Upper lobe of left lung (tissue), 6 donors: ENCODE measurements at places on chromosomes 6 and 20.

DNA sequence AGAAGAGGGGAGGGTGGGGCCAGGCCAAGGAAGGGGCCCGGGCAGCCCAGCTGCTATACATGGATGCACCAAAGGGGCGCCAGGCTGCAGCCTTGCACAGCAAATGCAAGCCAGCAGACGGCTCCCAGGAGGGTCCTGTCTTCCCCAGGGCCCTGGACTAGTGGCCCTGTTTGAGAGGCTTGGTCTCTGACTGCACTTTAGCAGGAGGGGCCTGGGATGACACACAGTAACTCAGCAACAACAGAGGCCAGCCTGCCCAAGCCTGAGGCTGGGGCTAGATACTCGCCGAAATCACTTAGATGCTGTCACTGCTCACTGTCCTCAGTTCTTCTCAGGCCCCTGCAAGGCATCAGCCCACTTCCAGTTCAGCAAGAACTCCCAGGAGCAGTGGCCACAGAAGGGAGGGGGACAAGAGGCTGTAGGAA is 73.5 kb downstream of the TRAM2 start:
- no peak overlapping the region for H3K4me3 ChIP-seq
- H3K36me3 ChIP-seq, result peaks cover 23% of the 10 kb centered on the region
- no peaks in the 10 kb centered on the region for H3K27me3 ChIP-seq
- peak overlapping the region; percentile 86 for H3K27ac ChIP-seq
- H3K4me1 ChIP-seq, result peaks cover 24% of the 10 kb centered on the region
- DNase-seq, result no peak

DNA sequence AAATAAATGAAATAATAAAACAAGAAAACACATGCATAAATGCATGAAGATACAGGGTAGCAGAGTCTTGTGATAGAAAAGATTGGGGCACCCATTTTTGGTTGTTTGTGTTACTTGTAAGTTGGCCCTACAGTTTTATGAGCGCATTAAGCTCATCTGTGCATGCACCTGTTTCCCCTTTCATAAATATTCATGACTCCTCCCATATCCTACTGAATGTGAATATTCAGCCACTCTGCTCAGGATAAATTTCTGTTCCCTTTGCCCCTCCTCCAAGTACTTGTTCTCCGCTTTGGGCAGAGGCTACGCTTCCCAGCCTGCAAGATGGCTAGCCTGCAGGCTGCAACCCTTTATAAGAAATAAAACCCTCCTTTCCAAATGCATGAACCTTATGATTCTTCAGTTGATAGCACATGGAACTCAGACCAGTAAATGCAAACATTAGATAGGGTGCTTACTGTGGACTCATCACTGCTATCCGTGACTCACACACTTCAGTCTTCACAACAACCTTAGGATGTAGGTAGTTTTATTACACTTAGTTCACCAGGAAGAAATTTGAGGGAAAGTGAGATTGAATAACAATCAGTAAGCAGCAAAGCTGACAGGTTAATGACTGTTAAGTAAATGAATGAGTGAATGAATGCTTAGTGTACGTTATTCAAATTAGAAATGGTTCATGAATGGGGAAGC is 15.0 kb downstream of the ALDH8A1 start:
- H3K27ac ChIP-seq, result no peak overlapping the region
- no peak overlapping the region for H3K4me3 ChIP-seq
- no peaks in the 10 kb centered on the region for H3K36me3 ChIP-seq

DNA sequence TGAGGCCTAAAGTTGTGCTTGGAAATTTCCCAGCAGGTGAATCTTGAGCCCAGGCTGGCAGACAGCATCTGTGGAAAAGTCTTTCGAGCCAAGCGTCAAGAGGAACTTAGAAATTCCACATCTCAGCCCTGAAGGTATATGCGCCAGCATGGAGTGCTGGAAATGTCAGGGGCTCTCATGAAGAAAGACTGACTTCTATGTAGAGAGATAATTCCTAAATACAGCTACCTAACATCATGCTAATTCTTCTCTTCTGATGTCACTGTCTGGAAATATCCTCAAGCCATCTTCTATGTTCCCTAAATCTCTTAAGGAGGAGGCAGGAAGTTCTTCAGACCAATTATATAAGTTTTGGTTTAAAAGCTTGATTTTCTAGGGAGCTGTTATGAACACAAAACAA is 492.4 kb upstream of the MARCKS start:
- no peaks in the 10 kb centered on the region for H3K36me3 ChIP-seq
- no peak for DNase-seq
- H3K4me3 ChIP-seq, result no peak overlapping the region
- no peaks in the 10 kb centered on the region for H3K27me3 ChIP-seq
- no peaks in the 10 kb centered on the region for H3K4me1 ChIP-seq

DNA sequence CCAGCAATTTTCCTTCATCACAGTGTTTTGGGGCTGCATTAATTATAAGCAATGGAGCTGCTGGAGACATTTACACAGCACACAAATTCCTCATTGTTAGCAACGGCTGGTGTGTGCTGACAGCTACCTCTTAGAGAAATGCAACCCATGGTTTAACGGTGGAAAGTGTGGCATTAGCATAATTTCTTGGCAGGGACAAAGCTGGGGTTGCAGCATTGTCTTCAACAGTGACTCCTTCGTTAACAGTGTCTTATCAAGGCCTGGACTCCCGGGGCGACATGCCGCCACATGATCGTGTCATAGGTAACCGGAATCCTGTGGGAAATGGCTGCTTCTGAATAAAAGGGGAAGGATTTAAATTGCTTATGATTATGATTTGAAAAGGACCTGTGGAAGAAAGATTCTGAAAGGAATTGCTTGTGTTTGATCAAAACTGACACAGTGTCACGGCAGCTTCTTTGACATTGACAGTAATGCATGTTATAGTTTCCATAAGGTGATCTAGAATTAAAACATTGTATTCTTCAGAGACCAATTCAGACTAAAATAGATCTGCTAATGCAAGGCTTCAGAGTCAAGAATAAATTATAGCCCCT is 128.0 kb downstream of the UST start:
- H3K36me3 ChIP-seq, result no peaks in the 10 kb centered on the region
- H3K4me1 ChIP-seq, result no peaks in the 10 kb centered on the region
- H3K27me3 ChIP-seq, result no peaks in the 10 kb centered on the region

DNA sequence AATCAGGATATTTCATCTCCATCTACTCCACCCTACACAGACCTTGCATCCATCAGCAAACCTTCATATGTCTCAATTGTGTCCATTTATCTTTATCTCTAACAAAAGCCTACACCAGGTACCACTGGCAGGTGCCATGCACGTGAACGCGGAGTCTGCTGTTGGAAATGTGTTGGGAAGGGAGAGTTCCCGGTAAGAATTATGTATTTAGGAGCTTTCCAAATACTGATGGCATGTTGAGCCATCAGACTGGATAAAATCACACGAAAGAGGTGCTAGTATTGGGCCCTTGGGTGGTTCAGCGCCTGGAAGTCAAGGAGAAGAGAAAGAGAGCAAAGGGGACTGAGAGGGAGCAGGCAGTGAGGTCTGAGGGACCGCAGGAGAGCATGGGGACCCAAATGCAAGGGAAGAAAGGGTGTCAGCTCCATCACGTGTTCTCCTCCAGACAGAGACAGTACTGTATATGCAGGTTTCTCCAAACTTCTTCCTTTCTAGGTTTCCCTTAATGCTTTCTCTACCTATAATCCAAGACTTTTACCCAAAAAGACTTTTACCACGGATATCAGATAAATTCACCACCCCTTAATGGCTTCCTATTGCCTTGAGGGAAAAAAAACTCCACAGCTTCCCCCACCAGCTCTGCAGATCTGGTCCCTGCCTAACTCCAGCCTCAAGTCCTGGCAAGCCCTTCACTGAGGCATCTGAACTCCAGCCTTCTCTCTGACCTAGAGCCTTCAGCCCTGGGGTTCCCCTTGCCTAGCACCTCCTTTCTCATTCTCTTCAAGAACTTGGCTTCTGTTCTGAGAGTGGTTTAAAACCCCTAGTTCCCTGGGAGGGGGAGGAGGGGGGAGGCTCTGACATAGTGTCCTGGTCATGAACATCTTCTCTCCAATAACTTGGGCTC is 4.8 kb upstream of the ZNF217 start:
- DNase-seq, result no peak
- H3K4me3 ChIP-seq, result no peak overlapping the region
- H3K4me1 ChIP-seq, result peaks cover 2% of the 10 kb centered on the region
- no peaks in the 10 kb centered on the region for H3K27me3 ChIP-seq

GRCh38 chr6:18663011-18663410 is 275.9 kb downstream of the RNF144B start:
- no peaks in the 10 kb centered on the region for H3K4me1 ChIP-seq
- H3K4me3 ChIP-seq, result no peak overlapping the region
- H3K27ac ChIP-seq, result no peak overlapping the region
- DNase-seq, result no peak

DNA sequence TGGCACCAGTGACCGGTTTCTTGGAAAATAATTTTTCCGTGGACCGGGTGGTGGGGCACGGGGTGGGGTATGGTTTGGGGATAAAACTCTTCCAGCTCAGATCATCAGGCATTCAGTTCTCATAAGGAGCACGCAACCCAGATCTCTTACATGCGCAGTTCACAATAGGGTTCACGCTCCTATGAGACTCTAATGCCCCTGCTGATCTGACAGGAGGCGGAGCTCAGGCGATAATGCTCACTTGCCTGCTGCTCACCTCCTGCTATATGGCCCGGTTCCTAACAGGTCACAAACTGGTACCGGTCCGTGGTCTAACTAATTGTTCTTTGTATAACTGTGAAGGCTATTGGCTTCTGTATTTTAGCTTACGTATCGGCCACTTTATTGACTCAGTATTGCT is 51.7 kb downstream of the VSTM2L start:
- DNase-seq, result no peak
- no peaks in the 10 kb centered on the region for H3K27me3 ChIP-seq
- H3K36me3 ChIP-seq, result no peaks in the 10 kb centered on the region
- no peak overlapping the region for H3K4me3 ChIP-seq

DNA sequence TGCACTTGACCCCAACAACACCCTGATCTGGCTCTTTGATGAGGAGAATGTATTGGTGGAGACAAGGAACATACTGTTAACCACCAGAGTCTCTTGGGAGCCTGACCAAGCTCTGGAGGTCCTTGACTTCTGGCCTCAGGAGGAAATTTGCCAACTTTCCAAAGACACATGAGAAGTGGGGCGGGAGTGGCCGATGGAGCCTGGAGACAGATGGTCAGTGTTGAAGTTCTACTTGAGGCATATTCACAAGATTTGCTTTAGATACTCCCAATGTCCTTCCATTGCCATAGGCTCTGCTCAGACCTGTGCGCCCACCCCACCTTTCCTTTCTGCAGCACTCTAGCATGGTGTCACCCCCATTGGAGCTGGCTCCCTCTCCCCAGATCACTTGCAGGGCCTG is 241.0 kb downstream of the SLC24A3 start:
- no peaks in the 10 kb centered on the region for H3K4me1 ChIP-seq
- no peaks in the 10 kb centered on the region for H3K27me3 ChIP-seq
- H3K4me3 ChIP-seq, result no peak overlapping the region
- H3K27ac ChIP-seq, result no peak overlapping the region
- H3K36me3 ChIP-seq, result no peaks in the 10 kb centered on the region

DNA sequence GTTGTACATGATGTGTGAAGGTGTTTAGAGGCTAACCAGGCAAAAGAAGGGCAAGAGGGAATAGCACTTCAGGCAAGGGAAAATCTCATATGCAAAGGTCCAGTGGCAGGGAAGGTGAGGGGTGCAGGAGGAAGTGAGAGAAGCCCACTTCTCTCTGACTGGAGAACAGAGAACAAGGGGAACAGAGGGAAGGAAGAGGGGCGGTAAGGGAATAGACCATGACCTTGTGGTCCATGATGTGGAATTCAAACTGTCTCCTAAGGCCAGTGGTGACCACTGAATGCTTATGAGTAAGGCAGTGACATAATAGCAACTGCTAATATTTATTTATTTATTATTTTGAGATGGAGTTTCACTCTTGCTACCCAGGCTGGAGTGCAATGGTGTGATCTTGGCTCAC is 20.6 kb upstream of the SLC9A8 start:
- no peaks in the 10 kb centered on the region for H3K36me3 ChIP-seq
- H3K27me3 ChIP-seq, result no peaks in the 10 kb centered on the region
- peak overlapping the region; percentile 83 for H3K27ac ChIP-seq
- H3K4me1 ChIP-seq, result peaks cover 56% of the 10 kb centered on the region

DNA sequence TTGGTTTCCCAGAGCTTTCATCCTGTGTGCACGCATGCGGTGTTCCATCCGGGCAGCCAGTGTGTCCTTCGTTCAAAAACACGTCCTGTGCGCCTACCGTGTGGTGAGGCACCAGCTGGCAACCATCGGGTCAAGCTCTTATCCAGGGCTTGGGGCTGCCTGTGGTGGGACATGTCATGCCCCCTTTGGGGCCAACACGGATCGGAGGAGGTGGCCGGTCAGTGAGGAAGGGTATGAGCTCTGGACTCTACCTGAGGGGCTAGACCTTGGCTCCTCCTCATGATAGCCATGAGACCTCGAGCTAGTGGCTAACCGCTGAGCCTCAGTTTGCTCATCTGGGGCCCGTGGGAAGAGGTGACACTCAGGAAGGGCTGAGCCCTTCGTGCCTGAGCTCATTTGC is 158.5 kb upstream of the PMEPA1 start:
- H3K36me3 ChIP-seq, result no peaks in the 10 kb centered on the region
- peak; percentile 30 for DNase-seq
- H3K4me1 ChIP-seq, result no peaks in the 10 kb centered on the region
- H3K27me3 ChIP-seq, result no peaks in the 10 kb centered on the region
- no peak overlapping the region for H3K27ac ChIP-seq

DNA sequence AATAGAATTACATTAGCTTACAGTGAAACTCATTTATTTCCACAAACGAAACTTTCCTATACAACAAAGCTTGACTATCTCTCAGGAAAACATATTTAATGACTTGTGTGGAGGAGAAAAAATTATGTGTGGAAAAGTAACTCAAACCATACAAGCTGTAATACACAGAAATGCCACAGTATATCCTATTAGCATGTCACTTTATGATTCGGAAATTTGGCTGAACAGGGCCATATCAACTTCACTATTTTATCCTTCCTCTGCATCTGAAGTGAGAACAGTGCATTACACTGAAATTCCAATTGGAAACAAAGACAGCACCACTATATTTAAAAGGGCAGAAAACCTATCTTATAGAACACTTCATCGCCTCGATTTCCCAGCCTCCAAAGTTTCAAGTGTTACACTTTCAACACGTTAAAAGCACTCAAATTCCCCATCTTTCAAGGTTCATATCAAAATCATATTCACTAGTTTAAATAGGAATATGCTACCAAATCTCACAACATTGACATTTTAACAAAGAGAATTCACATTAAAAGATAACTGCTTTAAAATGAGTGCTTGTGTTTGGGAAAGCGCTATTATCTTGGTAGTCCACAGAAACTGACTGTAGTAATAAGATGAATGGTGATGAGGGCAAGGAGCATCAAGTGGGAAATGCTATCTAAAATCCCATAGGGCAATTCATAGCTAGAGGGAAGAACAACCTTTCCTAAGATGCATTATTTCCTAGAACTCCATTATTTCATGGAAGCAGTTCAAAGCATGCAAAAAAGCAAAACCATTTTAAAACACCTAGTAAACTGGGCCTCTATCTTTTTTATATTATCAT is 1.8 kb downstream of the REV3L start:
- H3K4me3 ChIP-seq, result peak overlapping the region; percentile 98
- H3K27ac ChIP-seq, result peak overlapping the region; percentile 99
- no peaks in the 10 kb centered on the region for H3K36me3 ChIP-seq

DNA sequence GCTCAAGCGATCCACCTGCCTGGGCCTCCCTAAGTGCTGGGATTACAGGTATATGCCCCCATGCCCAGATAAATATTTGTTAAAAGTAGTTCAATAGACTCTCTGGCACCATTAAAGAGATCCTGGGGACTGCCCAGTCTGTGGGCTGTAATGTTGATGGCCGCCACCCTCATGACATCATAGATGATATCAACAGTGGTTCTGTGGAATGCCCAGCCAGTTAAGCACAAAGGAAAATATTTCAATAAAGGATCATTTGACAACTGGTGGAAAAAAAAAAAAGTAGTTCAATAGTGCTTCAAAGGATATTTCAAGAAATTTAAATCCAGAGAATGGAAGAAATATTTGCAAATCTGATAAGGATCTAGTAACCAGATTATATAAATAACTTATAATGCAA is 1.5 kb upstream of the CRIP3 start:
- DNase-seq, result no peak
- no peaks in the 10 kb centered on the region for H3K27me3 ChIP-seq
- H3K4me1 ChIP-seq, result peaks cover 13% of the 10 kb centered on the region
